Mucosa of gallbladder (tissue), 1 donor: ENCODE measurements at places on chromosomes 1 and 21. TPM values are rescaled to one million over a fixed set of nuclear protein-coding genes. Genes with fewer than 3 reads are reported as not detected.

DNA sequence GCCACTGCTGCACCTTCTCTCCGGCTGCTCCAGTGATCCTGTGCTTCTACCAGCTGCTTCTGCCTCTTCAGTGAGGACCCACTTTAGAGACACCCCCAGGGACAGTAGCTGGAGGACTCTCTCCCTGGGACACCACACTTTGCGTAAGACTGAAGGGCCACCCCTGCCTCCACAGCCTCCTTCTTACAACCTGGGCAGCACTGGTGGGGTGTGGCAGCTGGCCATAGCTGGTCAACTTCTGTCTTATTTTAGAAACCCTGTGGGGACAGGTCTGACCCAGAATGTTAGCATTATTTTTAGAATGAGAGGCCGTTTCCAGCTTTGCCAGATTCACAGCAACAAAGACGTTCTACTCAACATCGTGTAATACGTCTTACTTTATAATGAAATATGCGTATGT lies 1.1 kb upstream of the KRTAP10-9 start:
- no peak for DNase-seq

DNA sequence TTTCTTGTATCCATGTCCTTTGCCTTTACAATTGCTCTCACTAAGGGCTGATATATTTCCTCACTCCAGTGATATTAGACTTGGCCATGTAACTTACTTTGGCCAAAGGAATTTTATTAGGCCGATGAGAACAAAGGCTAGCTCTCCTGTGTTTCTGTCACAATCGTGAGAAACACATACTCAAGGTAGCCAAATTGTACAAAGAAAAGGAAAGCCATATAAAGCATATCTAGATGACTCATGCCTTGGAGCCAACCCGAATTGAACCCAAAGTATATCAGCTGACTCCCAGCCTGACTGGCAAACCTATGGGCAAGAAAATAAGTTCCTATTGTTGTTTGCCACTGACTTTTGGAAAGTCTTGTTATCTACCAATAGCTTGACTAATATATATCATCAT lies 371.7 kb upstream of the LRRC7 start:
- no peak for DNase-seq

GRCh38 chr1:24102961-24103360 lies 9.0 kb downstream of the MYOM3 start:
- no peak for DNase-seq

GRCh38 chr1:89476072-89476471 lies 48.6 kb upstream of the LRRC8B start:
- no peak for DNase-seq

DNA sequence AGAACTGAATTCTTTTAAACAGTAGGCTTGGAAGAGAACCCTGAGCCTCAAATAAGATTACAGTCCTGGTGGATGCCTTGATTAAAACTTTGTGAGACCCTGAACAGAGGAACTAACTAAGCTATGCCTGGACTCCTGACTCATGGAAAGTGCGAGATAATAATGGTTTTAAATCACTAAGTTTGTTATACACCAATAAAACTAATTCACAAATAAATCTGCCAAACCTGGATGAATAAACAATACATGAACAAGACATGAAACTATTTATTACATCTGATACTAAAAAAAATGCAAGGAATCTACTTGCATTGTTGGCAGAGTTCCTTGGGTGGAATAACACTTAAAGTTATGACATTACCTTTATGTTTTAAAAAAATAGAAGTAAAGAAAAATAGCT lies 118.4 kb downstream of the PIGK start:
- DNase-seq: no peak

The CDC42BPA gene
- 54.7 TPM for total RNA-seq

The GGPS1 gene
- 34.5 TPM for total RNA-seq

The PTTG1IP gene
- total RNA-seq: 295 TPM
